Left renal cortex interstitium (tissue), 4 donors: ENCODE measurements at places on chromosomes 5 and 9. TPM values are rescaled to one million over a fixed set of nuclear protein-coding genes. Genes with fewer than 3 reads are reported as not detected.

GRCh38 chr9:107685901-107686300 is 196.3 kb upstream of the KLF4 start:
- DNase-seq, result no peak

GRCh38 chr9:2085716-2086115 is 70.6 kb downstream of the SMARCA2 start:
- DNase-seq, result no peak

DNA sequence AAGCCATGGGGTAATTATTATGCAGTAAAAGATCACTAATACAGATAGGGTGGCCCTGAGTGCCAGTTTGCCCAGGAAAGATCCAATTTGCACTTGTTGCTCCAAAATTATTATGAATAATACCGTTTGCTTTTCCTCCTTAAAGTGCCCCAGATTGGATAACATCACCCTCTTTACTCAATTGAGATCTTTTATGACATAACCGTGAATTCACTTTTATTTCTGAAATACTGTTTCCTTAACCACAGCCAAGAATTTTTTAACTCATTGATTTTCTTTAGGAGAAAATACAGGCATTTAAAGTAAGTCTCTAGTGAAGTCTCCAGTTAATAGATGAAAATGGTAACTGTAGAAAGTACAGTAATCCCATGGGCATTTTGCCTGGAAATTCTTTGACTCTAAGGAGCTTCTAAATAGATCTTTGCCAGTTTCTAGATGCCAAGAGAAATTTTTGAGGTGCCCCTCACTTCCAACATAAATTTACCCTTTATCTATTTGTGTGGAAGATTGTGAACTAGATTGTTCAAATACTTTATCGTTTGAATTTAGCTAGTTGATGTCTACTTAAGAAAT is 99.2 kb downstream of the UHRF2 start:
- no peak for DNase-seq

- no peak for DNase-seq
Measured at GRCh38 chr5:59035681-59036080, 452.8 kb downstream of the RAB3C start.

DNA sequence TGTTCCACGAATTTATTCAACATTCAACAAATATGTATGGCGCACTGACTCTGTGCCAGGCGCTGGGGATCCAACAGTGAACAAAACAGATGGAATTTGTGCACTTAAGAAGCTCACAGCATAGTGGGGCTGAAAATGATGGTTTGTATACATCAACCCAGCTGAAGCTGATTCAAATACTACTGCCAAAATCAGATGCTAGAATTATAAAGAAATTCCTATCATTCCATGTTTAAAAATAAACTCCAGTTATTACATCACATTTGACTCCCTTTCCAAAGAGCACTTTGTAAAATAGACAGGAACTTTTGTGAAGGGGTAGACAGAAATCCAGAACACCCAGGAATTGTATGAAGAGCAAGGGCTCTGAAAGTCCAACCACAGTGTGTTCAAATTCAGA is 54.1 kb downstream of the ZNF608 start:
- no peak for DNase-seq

- no peak for DNase-seq
Measured at GRCh38 chr5:121949885-121950284, 11.9 kb upstream of the SRFBP1 start.

AK3 gene
- 95.4 TPM for polyA plus RNA-seq

GDA gene
- polyA plus RNA-seq, result 0.51 TPM

ADAMTS19 gene
- polyA plus RNA-seq, result 5.9 TPM

COL23A1 gene
- 8.2 TPM for polyA plus RNA-seq

BRD3OS gene
- 22.2 TPM for polyA plus RNA-seq

FAM81B gene
- polyA plus RNA-seq, result 6.9 TPM

SAXO1 gene
- 0.24 TPM for polyA plus RNA-seq

SCAMP1 gene
- polyA plus RNA-seq, result 45.3 TPM

VCP gene
- polyA plus RNA-seq, result 267 TPM
